Chondrocyte (in vitro differentiated cells): ENCODE measurements at places on chromosomes 1 and 21. TPM values are rescaled to one million over a fixed set of nuclear protein-coding genes. Genes with fewer than 3 reads are reported as not detected.
A peak's percentile ranks its signal among the peaks of the same experiment; 100 is the strongest.

DNA sequence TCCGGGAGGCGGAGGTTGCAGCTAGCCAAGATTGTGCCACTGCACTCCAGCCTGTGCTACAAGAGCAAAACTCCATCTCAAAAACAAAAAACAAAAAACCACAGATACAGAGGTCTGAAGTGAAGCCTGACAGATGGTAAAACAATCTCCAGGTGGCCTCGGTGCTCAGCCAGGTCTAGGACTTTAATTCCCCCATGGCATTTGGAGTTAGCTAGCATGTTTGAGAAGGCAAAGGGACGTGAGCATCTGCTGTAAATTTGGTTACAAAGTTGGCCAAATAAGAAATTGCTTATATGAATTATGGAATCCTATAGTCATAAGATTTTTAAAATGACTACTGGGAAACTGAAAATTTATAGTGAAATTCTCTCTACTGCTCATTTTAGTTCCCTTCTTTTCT, 98.3 kb upstream of the FMN2 start:
- DNase-seq, result no peak
- peaks cover 2% of the 10 kb centered on the region for H3K36me3 ChIP-seq
- no peak overlapping the region for H3K4me3 ChIP-seq
- no peak overlapping the region for H3K27ac ChIP-seq
- H3K4me1 ChIP-seq, result peaks cover 6% of the 10 kb centered on the region

GRCh38 chr1:246647113-246647512, 77.1 kb upstream of the SCCPDH start:
- H3K27ac ChIP-seq, result peak overlapping the region; percentile 86
- H3K4me3 ChIP-seq, result peak overlapping the region; percentile 64
- DNase-seq, result no peak
- peaks cover 18% of the 10 kb centered on the region for H3K36me3 ChIP-seq
- no peaks in the 10 kb centered on the region for H3K27me3 ChIP-seq
- H3K4me1 ChIP-seq, result peaks cover 26% of the 10 kb centered on the region

The EVI5 gene
- total RNA-seq, result 57.3 to 69.5 TPM (median 66.8 TPM) in 3 replicates

The GPR25 gene
- total RNA-seq, result not detected in 3 replicates

- H3K27me3 ChIP-seq, result no peaks in the 10 kb centered on the region
- no peak overlapping the region for H3K27ac ChIP-seq
- no peaks in the 10 kb centered on the region for H3K4me1 ChIP-seq
- no peaks in the 10 kb centered on the region for H3K36me3 ChIP-seq
- H3K4me3 ChIP-seq, result no peak overlapping the region
Observed at GRCh38 chr21:24561291-24561690, 1046.0 kb downstream of the MRPL39 start.

DNA sequence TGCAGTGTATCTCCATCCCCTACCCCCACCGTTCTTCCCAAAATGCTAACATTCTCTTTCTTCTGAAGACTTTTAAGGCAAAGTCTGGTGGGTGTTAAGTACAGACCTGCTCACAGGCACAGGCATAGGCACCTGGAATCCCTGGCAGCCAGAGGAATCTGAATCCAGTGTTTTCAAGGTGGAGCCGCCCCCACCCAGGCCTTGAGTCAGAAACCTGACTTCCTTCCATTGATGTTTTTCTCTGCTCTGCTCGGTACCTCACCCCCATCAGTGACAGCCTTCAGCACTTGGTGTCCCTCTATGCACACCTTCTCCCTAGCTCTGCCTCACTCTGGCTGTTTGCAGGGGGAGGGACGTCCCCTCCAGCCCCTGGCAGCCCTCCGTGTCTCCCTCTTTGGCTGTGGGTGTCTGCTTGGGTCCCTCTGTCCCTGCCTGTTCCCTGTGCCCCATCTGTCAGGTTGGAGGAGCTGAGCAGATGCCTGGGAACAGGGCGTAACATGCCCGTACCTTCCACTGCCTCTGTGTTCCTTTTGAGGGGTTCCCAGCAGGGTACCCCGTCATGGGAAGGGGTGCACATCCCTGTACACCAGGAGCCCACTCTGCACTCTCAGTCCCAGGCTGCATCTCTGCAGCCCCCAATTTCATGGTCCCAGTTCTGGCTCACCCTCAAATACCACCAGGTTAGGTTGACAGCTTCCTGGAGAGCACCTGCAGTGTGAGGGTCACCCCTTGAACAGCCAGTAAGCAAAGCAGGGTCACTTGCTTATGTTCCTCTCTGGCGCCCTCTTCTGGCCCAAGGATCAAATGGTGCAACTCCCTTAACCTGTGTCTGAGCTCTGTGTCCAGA, 6.7 kb downstream of the NCDN start:
- no peak for DNase-seq
- H3K4me3 ChIP-seq, result no peak overlapping the region
- peaks cover 1% of the 10 kb centered on the region for H3K27me3 ChIP-seq
- peaks cover 31% of the 10 kb centered on the region for H3K4me1 ChIP-seq
- peaks cover 15% of the 10 kb centered on the region for H3K36me3 ChIP-seq
- no peak overlapping the region for H3K27ac ChIP-seq
